Globus pallidus (tissue), 1 donor: ENCODE measurements at places on chromosomes 2 and 18.

- no peak for DNase-seq
These were observed at the start of gene SFTPB for GRCh38 chr2:85668009-85668856. SFTPB (minus strand) TSS chr2:85668199; CDS start chr2:85668183, 16 bp downstream.

GRCh38 chr2:45117383-45117782, 108.1 kb upstream of the SIX2 start:
- no peak for DNase-seq

GRCh38 chr2:150351922-150352321, 135.5 kb downstream of the RND3 start:
- no peak for DNase-seq

- peak; percentile 51 for DNase-seq
These were observed at the start of gene GBX2 for GRCh38 chr2:236168110-236169080. GBX2 (minus strand) TSS chr2:236168386; CDS start chr2:236167971, 415 bp downstream.

DNA sequence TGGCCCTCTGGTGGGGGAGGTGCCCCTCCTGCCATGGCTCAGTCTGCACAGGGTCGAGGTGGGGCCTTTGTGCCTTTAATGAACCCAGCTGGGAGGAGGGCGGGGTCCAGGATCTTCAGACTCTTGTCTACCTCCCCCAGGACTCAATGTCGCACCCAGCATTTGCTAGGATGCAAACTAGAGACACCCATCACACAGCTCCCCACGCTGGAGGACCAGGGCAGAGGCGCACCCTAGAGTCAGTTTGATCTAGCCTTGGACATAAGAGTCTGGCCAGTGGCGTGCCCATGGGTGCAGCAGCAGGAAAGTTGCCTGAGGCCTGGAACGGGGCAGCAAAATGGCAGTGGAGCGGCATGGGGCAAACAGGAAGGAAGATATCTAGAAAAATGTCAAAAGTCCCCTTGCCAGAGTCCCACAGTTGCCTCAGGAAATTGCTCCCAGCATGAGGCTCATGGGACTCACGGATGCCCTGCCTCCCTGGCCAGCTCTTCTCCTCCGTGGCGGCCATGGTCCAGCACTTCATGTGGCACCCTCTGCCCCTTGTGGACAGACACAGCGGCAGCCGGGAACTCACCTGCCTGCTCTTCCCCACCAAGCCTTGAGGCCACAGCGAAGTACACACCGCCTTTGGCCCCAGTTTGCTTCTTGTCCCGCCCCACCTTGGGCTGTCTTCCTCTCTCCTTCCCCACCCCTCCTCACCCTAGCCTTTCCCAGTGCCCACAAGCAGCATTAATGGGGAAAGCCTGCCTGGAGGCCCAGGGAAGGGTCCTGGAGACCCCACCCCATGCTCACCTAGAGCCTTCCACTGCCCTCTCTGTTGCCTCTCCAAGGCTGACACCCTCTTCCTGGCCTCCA, 17.7 kb downstream of the SH2D6 start:
- DNase-seq: no peak

DNA sequence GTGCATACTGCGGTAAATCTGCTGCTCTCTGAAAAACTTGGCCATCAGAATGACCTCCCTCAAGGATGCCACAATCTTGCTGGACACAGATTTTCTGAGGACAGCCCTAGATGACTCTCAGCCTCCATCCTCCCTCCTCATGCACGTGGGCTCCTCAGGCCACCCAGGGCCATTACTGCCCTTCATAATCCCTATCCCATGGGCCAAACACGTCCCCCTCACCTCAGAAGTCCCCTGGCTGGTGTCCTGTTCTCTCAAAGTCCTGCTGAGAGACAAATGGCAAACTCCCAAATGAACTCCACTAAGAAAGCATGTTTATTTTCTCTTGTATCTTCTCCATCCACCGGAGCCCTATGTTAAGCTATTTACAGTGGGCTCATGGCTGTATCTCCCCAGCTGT, 125.7 kb downstream of the MRO start:
- DNase-seq: no peak

GRCh38 chr2:190844700-190845401, 35.8 kb upstream of the GLS start:
- DNase-seq: no peak
